ENCODE measurements at places on chromosomes 5 and 9.
A peak's percentile ranks its signal among the peaks of the same experiment; 100 is the strongest.

- DNase-seq = no peak
Observed at GRCh38 chr9:121783521-121784507, 132.4 kb downstream of the DAB2IP start.

- no peak for DNase-seq
Observed at GRCh38 chr5:126949475-126949874, 80.9 kb downstream of the MARCHF3 start.

DNA sequence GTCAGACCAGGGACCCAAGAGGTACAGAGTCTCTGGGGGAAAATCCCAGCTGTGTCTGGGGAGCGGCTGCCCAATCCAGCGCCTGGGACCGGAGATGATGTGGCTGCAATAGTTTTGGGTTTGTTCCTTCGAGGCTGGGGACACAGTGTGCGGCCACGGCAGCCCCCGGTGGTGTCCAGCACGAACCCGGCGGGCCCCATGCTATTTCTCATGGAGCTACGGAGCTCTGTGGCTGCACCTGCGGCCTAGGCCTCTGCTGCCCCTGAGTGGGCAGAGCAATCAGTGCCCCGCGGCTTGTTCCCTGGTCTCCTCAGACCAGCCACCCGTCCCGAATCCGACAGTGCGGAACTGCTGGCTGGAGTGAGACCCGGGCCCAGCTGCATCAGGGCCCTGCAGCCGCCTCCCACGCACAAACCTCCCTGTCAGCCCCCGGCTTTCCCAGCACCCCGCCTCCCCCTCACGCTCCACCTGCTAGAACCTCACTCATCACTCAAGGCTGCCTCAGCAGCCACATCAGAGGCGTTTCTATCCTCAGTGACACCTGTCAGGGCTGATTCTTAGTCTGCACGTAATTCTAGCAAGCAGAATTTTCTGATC, 29.0 kb downstream of the SARDH start:
- DNase-seq = peak; percentile 77

- DNase-seq = no peak
Observed at GRCh38 chr9:125646217-125646616, 60.8 kb downstream of the MAPKAP1 start.

- DNase-seq = no peak
Observed at GRCh38 chr5:34618371-34619065, 37.6 kb upstream of the RAI14 start.

- DNase-seq = no peak
Observed at GRCh38 chr9:8186560-8186959, 387.0 kb upstream of the DMAC1 start.

DNA sequence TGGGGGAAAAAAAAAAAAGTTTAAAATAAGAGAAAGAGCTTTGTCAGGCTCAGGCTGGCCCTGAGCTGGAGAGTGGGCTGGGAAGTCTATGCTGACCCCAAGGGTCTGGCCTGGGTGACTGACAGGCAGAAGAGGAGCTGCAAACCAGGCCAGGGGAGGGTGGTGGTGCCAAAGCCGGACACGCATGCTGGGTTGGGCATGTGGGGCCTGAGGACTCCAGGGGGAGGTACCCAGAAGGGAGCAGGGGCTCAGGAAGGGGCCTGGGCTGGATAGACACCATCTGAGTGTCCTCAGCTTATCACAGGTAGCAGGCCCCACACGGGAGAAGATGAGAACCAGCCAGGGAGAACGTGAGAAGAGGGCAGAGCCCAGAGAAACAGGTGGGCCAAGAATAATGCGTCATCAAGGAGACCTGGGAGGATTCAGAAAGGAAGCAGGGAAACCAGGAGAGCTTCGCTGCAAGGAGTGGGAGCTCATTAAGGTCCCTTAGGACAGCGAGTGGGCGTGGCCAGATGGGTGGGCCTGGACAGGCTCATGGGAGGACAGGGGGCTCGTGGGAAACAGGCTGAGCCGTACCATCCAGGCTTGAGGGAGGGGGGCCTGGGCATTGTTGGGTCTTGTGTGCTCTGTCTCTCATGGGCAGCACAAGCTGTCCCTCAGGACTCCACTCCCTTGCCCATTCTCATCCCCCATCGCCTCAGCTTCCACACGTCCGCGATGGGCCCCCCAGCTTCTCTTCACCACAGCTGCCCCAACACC, 16.0 kb downstream of the TMOD1 start:
- no peak for DNase-seq

GRCh38 chr9:107261106-107261505, 22.0 kb upstream of the RAD23B start:
- no peak for DNase-seq

- peak; percentile 28 for DNase-seq
Observed at GRCh38 chr5:6820851-6821479, 107.7 kb downstream of the TENT4A start.

GRCh38 chr9:21803649-21804048, 1.2 kb downstream of the MTAP start:
- no peak for DNase-seq
